Stimulated activated CD8-positive, alpha-beta memory T cell treated with anti-CD3 and anti-CD28 coated beads, Interleukin-4, amount 100 ng/mL, for 4 hours (primary cell): ENCODE measurements at places on chromosomes 1 and 21.

GRCh38 chr1:198597690-198598430 lies 41.0 kb upstream of the PTPRC start:
- no peak for DNase-seq

DNA sequence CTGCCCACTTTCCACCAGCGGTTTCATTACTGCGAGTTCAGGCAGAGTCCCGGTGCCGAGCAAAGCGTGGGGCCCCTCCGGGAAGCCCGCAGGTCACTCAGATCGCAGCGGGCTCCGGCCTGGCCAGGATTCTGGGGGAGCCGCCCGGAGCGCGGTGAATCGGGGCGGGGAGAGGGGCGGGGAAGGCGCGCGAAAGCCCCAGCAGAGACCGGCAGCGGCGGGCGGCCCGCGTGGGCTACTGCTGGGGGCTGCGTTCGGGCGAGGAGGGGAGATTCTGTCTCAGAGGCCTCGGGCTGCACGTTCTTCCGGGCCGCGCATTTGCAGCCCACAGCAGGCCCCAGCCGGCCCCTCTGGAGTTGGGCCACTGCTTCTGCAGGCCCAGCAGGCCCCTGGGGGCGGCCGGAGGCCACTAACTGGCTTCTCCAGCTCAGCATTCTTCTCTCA lies 64.7 kb downstream of the SCCPDH start:
- DNase-seq = no peak

GRCh38 chr1:167499106-167499505 lies 19.2 kb downstream of the CD247 start:
- DNase-seq = no peak

- no peak for DNase-seq
Observed at GRCh38 chr1:94621802-94622201, 80.2 kb upstream of the F3 start.

DNA sequence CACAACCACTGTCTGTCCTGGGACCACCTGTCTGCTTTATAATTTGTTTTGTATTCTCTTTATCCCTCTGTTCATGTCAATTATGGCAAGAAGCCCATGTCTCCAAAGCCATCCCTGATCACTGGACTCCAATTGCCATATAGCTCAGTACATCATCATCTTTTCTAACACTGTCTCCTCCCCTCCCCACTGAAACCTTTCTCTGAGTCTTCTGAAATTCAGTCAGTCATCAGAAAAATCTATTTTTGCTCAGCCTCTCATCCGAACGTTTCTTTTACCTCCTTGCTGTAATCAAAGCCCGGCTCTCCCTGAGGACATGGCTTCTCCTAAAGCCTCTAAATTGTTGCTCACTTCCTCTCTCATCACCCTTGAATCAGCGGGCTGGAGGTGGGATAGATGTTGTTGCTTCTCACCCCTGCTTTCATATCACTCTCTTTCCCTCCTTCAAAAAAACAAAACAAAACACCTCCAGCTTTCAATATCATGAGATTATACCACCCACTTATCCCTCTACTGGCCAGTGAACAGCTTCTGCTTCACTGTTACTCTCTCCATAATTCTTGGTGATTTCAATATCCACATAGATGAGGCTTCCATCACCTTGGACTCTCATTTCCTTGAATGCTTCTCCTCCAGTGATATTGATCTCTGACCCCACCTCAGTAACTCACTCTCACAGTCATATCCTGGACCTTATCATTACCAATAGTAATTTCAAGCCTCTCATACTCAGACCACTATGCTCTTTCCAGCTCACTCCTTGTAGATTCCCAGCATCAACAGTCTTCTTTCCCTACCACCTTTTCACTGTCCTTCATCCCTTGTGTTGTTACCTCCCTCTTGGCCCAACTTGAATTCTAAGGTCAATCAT lies 27.8 kb downstream of the RAB3B start:
- DNase-seq = no peak

- no peak for DNase-seq
Observed at GRCh38 chr21:45472445-45473365, 67.7 kb downstream of the COL18A1 start.

GRCh38 chr1:212671342-212672031 lies 28.2 kb downstream of the BATF3 start:
- no peak for DNase-seq

- no peak for DNase-seq
Observed at GRCh38 chr1:47783638-47784496, 213.3 kb downstream of the TRABD2B start.

DNA sequence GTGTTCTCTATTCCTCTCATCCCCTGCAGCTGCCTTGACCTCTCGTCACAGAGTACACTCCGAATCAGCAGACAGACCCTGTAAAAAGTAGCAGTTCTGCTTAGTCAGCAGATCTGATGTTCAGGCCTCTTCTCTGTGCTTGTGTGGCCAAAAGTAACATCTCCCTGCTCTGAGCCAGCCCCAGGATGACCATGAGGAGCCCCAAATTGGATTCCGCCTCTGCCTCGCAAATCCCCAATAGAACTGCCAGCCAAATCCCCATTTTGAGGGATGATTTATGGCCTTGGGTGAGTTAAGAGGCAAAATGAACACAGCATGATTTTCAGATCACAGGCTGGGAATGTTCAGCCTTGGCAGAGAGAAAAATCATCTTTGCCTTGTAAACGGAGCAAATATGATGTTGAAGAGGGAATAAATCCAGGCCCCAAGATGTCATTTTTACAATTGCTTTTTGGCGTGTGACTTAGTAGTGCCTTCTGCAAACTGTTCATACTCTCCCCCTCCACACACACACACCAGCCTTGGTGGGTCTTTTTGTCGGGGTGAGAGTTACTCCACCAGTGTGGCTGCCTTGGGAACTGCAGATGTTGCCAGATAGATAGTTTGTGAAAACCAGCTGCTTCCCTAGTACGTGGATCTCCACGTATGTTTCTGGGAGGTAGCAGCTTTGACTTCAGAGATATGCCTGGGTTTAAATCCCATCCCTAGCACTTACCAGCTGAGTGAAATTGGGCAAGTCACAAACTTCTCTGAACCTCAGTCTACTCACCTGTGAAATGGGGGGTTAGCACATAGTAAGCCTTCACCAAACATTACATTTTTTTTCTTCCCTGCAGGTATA lies 77.8 kb downstream of the MAN1C1 start:
- no peak for DNase-seq

DNA sequence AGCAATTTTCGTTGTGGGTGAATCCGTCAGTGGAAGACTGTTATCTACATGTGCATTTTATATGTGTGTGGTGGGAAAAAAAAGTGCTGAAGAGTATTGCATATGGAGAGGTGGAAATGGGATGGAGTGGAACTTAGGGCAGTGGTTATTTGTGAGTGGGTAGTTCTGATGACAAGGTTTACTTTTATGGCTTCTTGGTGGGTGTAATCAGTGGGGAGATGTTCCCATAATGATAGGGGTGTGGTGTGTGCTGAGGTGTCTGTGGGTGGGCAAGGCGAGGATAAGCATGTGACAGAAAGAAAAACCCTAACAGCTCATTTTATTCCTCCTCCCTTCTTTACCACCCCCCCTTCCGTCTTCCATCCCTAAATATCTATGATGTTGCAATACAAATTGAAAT lies 288.1 kb downstream of the NUF2 start:
- DNase-seq = no peak

GRCh38 chr21:33229784-33230544 lies at the start of gene IFNAR2:
IFNAR2 (plus strand) TSS chr21:33229938; CDS start chr21:33241923, 11,985 bp downstream.
- no peak for DNase-seq

DNA sequence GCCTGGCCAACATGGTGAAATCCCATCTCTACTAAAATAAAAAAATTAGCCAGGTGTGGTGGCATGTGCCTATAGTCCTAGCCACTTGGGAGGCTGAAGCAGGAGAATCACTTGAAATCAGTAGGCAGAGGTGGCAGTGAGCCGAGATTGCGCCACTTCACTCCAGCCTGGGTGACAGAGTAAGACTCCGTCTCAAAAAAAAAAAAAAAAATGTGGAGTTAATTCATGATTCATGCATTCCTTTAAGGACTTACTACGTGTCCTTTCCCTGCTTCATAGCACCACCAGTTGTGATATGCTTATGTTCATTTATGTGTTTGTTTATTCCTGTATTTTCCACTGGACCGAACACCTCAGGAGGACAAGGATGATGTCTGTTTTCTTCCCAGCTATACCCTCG lies 12.7 kb upstream of the PRELP start:
- DNase-seq = no peak

DNA sequence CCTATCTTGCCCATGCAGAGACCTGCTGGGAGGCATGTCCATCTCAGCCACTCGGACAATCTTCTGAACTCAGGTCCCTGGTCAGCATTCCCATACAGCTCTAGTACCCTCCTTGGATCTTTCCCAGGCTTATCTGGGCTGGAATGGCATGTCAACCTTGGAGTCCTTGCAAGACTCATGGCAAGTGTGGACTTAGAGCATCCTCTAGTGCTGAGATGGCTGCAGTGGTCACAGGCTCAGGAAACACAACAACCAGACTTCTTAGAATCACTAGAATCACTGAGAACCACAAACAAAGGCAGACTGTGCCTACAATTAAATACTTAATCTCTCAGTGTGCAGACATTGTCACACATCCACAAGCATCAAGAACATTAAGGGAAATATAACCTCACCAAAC lies 73.1 kb upstream of the TSHB start:
- no peak for DNase-seq

DNA sequence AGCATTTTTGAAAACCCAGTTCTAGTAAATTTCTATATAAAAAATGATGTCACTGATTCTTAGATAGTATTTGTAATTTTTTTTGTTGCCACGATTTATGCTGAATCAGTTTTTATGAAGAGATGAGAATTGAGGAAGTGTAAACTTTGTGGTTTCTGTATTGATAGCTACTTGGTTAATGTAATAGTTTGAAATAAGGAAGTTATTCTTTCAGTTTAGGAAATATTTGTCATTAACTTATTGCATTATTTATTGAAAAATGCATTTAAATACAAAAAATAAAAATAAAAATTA lies 97.8 kb downstream of the ZFYVE9 start:
- no peak for DNase-seq

DNA sequence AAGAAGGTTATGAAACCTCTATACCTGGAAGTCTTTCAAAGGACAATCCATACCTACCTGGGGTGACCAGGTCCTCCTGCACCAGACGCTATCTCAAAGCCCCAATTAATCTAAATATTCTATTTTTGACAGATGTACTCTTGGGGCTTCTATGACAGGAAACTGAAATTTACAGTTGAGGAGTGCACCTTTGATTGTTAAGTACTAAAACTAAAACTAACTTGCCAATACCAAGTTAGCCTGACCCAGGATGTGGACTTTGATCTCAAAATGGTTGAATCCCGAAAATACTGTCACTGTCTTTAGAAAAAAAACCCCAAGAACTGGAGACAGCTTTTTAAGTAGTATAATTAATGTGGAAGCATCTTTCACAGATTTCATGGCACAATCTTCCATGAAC lies 162.4 kb downstream of the TTLL7 start:
- DNase-seq = no peak

- DNase-seq = no peak
Observed at GRCh38 chr21:27487676-27488075, 520.8 kb upstream of the ADAMTS5 start.

DNA sequence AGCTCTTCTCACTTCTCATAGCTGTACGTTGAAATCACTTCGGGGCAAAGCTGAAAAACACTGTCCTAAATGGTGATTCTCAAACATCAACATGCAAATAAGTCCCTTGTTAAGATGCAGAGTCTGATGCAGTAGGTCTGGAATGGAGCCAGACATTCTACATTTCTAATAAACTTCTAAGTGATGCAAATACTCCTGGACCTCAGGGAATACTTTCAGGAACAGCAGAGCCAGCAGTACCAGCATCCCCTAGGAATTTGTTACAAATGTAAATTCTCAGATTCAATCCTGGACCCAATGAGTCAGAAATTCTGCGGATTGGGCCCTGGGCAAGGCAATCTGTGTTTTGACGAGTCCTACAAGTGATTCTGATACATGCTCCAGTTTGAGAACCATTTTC lies 152.3 kb downstream of the PCNX2 start:
- no peak for DNase-seq

DNA sequence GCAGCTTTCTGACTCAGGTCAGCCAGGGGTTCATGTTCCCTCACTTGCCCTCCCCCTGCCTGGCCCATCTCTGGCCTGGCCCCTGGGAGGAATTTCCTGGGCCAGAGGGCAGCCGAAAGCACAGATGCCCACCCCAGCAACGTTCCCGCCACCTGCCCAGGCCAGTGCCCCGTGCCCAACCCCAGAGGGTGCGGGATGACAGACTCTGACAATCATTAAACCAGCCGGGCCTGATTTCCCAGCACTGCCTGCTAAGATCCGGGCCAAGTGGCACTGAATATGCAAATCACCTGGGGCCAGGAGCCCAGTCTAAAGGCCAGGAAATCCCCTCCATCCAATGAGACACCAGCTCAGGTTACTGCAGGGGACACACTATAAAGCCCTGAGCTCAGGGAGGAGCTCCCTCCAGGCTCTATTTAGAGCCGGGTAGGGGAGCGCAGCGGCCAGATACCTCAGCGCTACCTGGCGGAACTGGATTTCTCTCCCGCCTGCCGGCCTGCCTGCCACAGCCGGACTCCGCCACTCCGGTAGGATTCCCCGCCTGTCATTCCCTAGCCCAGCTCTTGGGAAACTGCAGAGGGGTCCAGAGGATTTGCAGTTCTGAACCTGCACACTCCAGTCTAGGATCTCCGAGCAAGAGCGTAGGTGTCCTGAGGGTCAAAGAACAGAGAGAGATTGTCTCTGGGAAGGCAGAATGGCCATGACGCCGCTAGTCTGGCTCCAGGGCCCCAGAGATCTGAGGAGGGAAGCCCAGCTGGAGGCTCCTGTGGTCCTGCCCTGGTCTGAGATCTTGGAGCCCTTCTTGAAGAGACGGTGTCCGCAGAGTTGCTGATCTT lies at the start of gene ELF3:
Gene ELF3 (plus strand): TSS at position 408 of the 836 bp plus-strand sequence. CDS start 550 bp downstream, outside the sequence.
- DNase-seq = no peak

- DNase-seq = no peak
Observed at GRCh38 chr1:212459656-212460055, 26.9 kb downstream of the NENF start.

DNA sequence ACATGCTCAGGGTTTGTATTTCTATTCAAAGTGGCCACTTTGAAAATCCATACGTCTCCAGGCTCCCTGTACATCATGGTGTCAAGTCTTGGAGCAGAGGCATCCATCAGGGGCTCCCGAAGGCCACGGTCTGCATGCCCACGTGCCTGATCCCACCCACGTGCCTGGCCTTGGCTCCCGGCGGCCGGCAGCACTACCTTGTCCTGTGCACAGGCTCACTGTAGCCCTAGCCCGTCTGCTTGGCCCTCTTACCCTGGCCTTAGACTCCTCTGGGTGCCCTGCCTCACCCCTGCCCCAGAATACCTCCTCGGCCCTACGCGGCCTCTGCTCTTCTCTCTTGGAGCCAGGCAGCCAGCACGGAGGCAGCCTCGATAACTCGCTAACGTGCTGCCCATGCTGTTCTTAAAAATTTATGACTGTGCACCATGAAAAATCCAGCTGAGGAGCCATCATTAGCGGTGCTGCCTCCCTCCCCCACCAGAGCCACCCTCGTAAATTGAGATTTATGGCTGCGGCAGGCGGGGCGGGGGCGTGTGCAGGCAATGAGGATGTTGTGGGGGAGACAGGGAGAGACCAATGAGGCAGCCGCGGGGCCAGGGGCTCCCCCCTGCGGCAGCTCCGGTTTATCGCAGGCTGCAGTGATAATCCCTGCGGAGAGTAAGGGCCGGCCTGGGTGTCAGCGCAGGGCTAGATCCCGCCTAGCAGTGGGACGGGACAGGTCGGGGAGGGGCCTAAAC lies 24.6 kb downstream of the DMAP1 start:
- no peak for DNase-seq
